NCI-H2107 (cell line): ENCODE measurements at places on chromosomes 4 and X.

- DNase-seq: no peak
These were observed 45.4 kb downstream of the PTTG2 start for GRCh38 chr4:38005637-38006036.

DNA sequence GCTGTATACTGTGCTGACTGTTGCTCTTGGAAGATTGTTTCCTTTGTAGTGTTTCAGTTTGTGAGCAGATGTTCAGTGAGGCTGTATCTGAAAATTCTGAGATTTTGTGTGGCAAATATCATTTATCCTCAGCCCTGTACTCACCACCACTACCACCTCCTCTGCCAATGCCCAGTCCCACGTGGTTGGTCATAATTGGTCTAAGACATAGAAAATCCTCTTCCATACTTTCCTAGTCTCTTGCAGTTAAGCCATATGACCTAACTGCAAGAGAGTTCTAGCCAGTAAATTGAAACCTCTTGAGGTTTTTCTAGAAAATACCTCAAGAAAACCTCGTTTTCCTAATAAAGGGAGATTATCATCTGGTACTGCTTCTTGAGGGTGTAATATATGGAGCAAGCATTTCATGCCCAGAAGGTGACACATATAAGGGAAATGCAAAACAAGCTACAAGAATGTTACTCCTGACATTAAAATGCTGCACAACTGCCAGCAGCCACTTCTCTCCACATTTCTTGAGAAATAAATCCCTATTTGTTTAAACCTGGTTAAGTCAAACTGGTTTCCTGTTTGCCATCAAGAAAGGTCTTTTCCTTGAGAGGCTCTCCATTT, 32.8 kb downstream of the ABCE1 start:
- DNase-seq: no peak

GRCh38 chrX:9598344-9598743, 133.5 kb downstream of the TBL1X start:
- no peak for DNase-seq

DNA sequence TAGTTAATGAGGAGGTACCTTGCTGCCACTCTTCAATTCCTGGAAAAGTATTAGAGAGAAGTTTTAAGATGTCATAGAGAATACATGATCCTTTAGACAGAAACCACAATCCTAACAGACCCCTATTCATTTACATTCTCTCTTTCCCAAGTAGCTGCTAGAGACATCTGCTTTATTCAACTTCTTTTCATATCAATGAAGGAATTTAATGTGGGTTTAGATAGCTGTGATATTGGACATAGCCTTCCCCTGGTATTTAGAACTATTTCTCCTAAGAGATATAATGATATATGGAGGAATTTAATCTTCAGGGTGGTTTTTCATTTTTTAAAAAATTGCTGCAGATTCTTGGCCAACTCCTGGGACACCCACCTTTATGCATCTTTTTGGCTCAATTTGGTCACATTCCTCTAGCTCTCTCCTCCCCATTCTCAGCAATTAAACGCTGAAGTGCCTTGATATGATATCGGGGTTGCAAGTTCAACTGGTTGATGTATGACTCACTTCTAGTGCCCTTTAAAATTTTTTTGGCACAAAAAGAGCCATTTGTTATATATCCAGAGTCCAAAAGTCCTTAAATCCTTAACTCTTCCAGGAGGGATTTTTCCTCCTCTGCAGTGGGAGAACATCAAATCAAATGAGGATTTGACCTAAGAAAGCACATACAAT, 57.6 kb downstream of the DOCK11 start:
- DNase-seq: no peak

DNA sequence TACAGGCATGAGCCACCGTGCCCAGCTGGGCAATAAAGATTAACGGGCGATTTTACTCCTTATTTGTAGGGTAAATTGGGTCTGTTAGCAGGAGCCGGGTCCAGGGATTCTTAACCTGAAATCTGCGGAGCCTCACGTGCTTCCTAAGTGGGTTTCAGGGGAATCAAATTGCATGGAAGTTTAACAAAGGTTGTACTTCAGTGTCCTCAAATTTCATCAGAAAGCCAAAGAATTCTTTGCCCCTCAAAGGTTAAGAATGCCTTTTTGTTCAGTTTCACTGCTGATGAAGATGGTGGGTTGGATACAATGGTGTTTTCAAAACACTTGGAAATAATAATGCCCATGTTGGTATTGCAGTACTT, 67.9 kb downstream of the AFF1 start:
- DNase-seq: no peak

DNA sequence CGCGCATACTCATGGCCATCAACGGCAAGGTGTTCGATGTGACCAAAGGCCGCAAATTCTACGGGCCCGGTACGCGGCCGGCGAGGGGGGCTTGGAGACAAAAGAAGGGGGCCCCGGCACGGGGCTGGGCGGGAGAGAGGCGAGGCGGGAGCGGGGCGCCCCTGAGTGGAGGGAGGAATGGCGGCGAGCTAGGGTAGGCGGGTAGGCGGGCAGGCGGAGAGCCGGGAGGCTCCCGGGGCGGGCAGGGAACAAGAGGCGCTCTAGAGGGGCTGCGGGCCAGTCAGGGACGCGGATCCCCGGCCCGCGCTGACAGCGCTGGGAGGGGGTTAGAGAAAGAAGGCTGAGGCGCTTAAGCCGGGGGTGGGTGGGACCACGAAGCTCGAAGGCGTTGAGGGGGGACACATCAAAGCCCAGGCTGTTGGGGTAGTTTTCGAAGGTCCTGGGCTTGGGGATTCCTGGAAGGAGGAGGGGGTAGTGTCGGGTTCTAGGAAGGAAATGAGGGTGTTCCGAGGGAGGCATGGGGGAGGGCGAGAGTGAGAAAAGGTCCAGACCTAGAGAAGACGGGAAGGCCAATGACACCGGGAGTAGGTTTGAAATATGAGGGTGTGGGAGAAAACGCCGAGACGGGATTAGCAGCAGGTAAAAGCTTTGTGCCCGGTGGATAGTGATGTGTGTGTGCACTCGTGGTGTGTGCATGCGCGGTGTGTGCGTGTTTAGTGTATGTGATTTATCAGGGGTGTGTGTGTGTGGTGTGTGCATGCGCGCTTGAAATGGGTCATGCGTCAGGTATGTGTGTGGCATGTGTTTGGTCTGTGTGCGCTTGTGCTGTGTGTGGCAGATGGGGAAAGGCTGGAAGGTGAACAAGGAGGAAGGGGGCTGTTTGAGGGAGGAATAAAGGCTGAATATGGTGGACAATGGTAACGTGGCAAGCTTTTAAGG, 807 bp downstream of the PGRMC1 start:
- DNase-seq: no peak

DNA sequence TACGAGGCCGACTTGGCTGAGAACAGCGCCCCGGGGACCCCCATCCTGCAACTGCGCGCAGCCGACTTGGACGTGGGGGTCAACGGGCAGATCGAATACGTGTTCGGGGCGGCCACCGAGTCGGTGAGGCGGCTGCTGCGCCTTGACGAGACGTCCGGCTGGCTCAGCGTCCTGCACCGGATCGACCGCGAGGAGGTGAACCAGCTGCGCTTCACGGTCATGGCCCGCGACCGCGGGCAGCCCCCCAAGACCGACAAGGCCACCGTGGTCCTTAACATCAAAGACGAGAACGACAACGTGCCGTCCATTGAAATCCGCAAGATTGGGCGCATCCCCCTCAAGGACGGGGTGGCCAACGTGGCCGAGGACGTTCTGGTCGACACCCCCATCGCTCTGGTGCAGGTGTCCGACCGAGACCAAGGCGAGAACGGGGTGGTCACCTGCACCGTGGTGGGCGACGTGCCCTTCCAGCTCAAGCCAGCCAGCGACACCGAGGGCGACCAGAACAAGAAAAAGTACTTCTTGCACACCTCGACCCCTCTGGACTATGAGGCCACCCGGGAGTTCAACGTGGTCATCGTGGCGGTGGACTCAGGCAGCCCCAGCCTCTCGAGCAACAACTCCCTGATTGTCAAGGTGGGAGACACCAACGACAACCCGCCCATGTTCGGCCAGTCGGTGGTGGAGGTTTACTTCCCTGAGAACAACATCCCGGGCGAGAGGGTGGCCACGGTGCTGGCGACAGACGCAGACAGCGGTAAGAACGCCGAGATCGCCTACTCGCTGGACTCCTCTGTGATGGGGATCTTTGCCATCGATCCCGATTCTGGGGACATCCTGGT, 2.4 kb downstream of the PCDH7 start:
- DNase-seq: no peak

- no peak for DNase-seq
These were observed 25.1 kb downstream of the DHX15 start for GRCh38 chr4:24559032-24559821.

GRCh38 chr4:108570993-108571569, 49.3 kb upstream of the RPL34 start:
- DNase-seq: no peak

DNA sequence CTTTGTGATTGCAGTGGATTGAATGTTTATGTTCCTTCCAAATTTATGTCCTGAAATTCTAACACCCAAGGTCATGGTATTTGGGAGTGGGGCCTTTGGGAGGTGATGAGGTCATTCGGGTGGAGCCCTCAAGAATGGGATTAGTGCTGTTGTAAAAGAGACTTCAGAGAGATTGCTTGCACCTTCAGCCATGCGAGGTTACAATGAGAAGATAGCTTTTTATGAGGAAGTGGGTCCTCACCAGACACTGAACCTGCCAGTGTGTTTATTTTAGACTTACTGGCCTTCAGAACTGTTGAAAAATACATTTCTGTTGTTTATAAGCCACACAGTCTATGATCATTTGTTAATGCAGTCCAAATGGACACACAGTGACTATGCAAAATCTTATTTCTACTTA, 161.0 kb upstream of the GPRIN3 start:
- DNase-seq: no peak

GRCh38 chr4:128853741-128854140, 44.2 kb downstream of the JADE1 start:
- DNase-seq: no peak

GRCh38 chr4:164483711-164484110, 270.2 kb upstream of the SMIM31 start:
- no peak for DNase-seq

- no peak for DNase-seq
These were observed 132.0 kb downstream of the AFF2 start for GRCh38 chrX:148632444-148632843.

GRCh38 chr4:48187813-48188212, 53.8 kb upstream of the TXK start:
- no peak for DNase-seq

GRCh38 chr4:142416711-142417275, 429.3 kb downstream of the INPP4B start:
- no peak for DNase-seq

GRCh38 chrX:150940844-150941495, 42.2 kb upstream of the HMGB3 start:
- peak; percentile 8 for DNase-seq

- DNase-seq: no peak
These were observed 20.8 kb upstream of the CDS1 start for GRCh38 chr4:84562156-84562555.

DNA sequence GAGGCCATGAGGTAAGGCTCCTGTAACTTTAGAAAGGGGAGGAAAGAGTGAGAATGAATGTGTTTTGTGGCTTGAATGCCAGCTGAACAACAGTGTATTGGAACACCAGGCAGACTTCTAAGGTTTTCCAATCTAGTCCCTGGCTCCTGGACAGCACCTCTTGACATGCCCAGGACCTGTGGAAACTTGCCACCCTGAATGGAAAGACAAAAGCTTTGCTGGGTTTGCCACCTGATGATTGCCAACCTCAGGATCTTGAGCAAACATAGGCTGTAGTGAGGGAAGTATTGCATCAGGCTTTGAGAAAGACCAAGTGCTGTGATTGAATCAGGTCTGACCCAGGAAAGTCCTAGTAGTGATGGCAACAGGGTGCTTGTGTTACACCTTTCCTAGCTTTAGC, 1393.1 kb upstream of the DIAPH2 start:
- DNase-seq: no peak

GRCh38 chr4:48739560-48740019, 40.5 kb downstream of the FRYL start:
- no peak for DNase-seq

- no peak for DNase-seq
These were observed 531.7 kb upstream of the FTHL17 start for GRCh38 chrX:31603411-31604120.

GRCh38 chr4:7421356-7422150, 13.2 kb downstream of the PSAPL1 start:
- DNase-seq: no peak

DNA sequence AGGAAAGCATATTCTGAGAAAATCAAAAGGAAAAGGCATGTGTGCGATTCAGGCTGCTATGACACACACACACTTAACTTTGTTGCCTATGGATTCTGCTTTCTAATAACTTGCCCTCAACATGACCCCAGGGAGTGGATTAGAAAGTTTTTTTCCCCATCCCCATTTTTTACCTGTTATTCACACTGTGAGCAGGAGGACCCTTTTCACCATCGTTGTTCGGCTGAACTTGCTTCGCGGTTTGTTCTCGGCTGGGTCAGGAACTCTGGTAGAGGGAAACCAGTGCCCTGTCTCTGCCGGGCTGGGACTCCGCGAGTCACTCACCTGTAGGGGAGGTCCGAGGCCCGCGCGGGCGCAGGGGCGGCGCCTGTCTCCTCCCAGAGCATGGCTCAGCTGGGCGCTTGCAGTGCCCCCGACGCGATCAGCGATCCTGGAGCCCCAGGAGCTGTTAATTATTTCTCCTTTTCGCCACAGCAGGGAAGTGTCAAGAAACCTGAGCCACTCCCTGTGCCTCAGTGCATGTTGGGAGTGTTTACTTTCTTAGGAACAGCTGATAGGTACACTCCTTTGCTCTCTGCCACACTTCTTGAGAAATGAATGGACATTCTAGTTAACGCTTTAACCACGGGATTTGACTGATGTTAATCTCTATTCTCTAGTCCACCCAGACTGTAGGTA, at the start of gene RASSF6:
RASSF6 (minus strand) TSS at position 322 of the 678 bp plus-strand sequence. CDS start 8,641 bp downstream, outside the sequence.
- peak; percentile 79 for DNase-seq

- DNase-seq: no peak
These were observed 214.1 kb upstream of the ANXA3 start for GRCh38 chr4:78337244-78338020.

GRCh38 chr4:76513482-76513881, 78.5 kb downstream of the SHROOM3 start:
- no peak for DNase-seq
